AG09319 (cell line): ENCODE measurements at places on chromosomes 7 and 10.

GRCh38 chr10:75774783-75775490 lies 343.5 kb downstream of the LRMDA start:
- no peak for DNase-seq

- no peak for DNase-seq
Measured at GRCh38 chr10:35657621-35658020, 15.5 kb upstream of the FZD8 start.

- DNase-seq: no peak
Measured at GRCh38 chr10:22503315-22504088, 158.2 kb downstream of the SPAG6 start.

- peak; percentile 36 for DNase-seq
Measured at GRCh38 chr7:17183630-17184328, 114.7 kb upstream of the AHR start.

DNA sequence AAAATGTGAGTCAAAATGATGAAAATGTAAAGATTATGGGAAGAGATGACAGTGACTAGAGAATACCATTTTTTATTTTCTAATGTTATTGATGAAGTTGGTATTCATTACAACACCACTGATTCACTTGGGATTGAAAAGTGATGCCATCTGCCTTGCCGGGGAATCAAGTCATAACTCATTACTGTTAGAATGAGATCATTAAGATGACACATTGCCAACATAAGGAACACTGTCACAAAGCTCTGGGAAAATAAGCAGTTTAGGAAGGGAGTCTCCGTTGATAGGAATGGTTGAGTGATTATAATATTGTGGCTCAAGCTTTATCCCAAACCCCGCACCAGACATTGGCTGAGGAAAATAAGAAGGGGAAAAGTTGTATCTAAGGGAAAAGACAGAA lies 121.5 kb upstream of the PLPP4 start:
- no peak for DNase-seq

GRCh38 chr7:151226560-151226874 lies 488 bp downstream of the ABCF2 start:
- no peak for DNase-seq
